Stimulated activated CD8-positive, alpha-beta memory T cell treated with anti-CD3 and anti-CD28 coated beads, Interleukin-2, amount 100 ng/mL, for 1 hour (primary cell): ENCODE measurements at places on chromosomes 1 and 21.

DNA sequence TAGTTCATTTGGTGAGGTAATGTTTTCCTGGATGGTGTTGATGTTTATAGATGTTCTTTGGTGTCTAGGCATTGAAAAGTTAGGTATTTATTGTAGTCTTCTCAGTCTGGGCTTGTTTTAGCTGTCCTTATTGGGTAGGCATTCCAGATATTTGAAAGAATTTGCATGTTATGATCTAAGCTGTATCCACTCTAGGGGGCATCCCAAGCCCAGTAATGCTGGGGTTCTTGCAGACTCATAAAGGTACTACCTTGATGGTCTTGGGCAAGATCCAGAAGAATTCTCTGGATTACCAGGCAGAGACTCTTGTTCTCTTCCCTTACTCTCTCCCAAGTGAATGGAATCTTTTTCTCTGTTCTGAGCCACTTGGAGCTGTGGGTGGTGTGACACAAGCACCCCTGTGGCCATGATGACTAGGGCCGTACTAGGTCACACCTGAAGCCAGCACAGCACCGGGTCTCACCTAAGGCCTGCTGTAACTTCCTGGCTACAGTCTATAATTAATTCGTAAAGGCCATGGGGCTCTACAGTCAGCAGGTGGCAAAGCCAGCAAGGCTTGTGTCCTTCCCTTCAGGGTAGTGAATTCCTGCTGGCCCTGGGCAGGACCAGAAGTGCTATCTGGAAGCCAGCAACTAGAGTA, 74.8 kb upstream of the PDE4B start:
- DNase-seq = no peak

DNA sequence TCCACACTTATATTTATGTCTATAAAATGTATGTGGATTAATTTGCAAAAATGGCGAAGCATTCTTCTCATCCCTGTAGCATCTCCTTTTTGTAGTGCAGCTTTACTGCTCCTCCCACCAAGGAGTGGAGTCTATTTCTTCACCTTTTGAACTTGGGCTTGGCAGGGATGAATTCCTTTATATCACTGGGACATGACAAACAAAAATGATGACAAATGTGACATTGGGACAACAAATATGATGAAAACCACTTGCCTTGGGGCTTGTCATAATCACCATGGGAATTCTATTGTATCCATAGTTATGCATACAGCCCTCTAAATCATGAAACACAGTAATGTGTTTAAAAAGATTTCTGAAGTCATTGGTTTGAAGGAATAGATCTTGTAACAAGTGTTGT, 155.0 kb downstream of the TNFSF18 start:
- no peak for DNase-seq

- no peak for DNase-seq
Observed at GRCh38 chr1:68307378-68307787, 75.1 kb upstream of the WLS start.

- DNase-seq = no peak
Observed at GRCh38 chr1:192153276-192153675, 5.0 kb upstream of the RGS18 start.

DNA sequence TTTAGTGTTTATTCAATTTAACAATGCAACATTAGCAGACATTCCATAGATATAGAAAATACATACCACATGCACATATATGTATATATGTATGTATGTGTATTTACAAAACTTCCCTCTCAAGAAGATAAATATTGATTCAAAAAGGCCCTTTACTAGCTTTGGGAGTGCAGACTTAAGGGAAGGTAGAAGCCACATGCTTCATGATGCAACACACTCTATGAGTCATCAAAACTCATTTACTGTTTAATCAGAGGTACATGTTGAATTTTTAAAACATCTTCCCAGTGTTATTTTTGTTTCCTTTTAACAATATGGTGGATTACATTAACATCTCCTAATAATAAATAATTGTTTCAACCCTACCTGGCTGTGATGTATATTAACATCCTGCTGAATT, 61.4 kb upstream of the KIRREL1 start:
- DNase-seq = no peak

DNA sequence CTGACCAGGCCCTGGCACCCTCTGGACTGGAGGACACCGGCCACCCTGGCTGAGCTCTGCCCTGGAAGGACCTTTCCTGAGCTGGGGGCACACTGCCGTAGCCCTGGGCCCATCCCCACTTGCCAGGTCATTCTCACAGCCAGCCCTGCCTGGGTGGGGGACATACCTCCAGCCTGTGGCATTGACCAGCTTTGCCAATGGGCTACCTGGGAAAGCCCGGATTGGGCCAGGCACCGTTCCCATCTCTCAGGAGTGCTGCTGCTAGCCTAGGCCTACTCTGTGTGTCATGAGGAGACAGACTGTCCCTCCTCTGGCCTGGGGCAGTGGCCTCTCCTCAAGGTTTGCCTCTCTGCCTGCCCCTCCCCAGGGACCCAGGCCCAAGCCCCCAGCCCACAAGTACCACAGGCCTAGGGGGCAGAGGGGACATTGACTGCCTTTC, 40.0 kb downstream of the COQ8A start:
- DNase-seq = no peak

DNA sequence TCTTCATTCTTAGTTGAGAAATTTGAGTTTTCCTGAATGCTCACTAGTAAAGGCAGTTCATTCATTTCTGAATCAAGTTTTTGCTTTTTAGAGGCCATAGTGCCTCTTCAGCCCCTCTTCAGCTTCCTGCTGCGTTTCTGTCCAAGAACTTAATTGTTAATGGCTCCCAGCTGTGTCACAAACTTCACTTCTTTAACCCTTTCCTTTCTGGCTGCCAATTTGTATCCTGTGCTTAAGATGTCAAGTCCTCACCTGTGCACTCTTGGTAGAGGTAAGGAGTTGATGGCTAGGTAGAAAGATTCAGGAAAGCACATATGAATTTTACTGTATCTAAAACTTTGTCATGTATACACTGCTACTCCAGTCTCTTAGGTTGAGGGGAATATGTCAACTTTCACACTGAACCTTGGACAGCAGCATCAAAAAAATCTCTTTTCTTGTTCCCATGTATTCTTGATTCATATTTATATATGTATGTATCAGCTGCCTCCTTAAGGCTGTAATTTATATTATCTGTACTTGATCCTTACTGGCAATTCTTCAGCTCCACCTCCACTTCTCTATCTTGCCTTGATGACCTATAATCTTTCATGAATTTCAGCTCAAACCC, 612.8 kb downstream of the LMO4 start:
- DNase-seq = no peak

- DNase-seq = no peak
Observed at GRCh38 chr1:1758692-1759455, 19.4 kb downstream of the NADK start.

GRCh38 chr1:26010825-26011224, 10.8 kb upstream of the EXTL1 start:
- DNase-seq = no peak

DNA sequence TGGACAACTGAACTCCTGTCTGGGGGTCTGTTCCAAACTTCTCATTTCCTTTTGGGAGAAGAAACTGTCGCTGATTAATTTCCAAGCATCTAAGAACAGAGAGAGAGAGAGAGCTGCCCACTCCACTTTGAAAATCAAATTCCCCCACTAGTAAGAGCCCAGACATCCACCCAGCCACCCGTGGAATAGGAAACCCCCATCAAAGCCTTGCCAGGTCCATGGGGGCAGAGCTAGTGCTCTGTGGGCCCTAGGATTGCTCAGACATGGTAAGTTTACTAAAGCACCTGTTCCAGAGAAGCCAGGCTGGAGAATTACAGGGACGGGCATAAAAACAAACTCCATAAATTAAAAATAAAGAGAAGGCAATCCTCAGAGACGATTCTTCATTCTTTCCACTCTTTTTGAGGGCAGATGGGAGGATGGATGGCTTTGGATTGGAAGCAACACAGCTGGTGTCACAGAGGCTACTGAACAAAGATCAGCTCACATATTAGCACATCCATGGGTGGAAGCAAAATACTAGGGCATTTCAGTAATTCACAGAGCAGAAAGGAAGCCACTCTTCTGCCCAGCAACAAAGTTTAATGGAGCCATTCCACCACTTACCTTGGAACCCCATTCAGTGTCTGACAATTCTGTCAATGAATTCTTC, 103.9 kb downstream of the COLGALT2 start:
- DNase-seq = no peak

- DNase-seq = no peak
Observed at GRCh38 chr1:86861424-86861823, 52.5 kb downstream of the SELENOF start.

- DNase-seq = peak; percentile 62
Observed at GRCh38 chr1:235093696-235094592, 34.7 kb downstream of the TOMM20 start.

DNA sequence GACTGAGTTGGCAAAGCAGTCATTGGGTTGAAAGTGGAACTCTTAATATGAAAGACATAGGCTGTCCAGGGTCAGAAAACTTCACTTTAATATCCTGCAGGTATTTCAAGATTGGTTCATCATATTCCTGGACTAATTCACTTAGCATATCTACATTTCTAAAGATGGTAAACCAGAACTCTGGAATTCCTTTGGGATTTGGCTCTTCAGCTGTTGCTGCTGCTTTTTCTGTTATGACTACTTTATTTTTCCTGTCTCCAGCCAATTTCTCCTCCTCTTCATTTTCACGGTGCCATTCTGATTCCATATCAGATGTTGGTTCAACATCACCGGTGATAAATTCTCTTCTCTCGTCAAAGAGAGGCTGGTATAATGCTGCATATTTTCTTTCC, 37.4 kb downstream of the CD58 start:
- DNase-seq = no peak

DNA sequence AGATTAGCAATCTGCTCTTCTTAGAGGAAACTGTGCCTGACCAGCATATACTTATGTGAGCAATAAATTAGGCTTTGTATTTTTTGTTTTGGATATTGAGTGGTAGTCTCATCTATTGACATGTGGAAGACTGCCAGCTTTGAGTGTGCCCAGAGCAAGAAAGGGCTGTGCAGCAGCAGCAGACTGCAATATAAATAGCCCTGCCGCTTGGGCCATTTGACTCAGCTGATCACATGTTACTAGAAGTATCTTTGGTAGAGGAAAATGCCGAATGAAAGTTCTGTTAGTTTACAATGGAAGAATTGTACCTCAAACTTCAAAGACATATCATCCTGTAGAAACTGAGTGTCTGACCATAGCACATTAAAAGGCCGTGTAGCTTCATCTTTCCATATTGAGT, 9.1 kb upstream of the PSMB2 start:
- DNase-seq = no peak

GRCh38 chr1:226097866-226098625, 35.5 kb downstream of the H3-3A start:
- no peak for DNase-seq

GRCh38 chr1:231055271-231055670, 15.2 kb upstream of the FAM89A start:
- no peak for DNase-seq

DNA sequence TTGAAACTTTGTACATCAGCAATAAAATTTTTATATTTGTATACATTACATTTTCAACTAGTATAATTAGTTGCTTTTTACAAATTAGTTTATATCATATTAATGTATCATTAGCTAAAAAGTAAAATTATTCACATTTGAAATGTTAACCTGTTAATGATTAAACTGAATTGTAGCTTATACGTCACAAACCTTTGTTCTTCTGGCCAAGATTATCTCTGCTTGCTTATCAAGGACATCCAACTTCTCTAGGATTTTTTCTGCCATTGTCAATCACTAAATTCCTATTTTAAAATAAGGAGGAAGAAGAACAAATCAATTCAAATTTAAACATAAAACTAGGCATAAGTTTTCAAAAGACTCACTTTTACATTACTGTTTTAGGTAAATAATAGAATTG, 7.8 kb downstream of the C1orf141 start:
- no peak for DNase-seq

DNA sequence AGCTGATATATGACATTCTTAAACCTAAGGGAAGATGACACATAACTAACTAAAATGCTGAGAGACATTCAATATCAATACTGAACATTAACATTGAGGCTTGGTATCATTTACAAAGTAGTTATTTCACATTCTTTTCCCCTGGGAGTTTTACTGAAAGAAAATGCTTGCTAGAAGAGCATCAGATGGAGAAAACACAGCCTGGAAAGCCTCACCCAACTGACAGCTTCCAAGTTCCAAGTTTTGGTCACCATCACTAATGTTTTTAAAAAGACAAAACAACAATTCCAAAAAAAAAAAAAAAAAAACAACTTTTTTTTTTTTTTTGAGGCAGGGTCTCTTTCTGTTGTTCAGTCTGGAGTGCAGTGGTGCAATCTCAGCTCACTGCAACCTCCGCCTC, 80.6 kb downstream of the DSCAM start:
- no peak for DNase-seq

GRCh38 chr1:158117854-158118704, 62.6 kb upstream of the CD1D start:
- DNase-seq = peak; percentile 21

GRCh38 chr1:12138196-12139168, 28.3 kb upstream of the TNFRSF1B start:
- DNase-seq = no peak

DNA sequence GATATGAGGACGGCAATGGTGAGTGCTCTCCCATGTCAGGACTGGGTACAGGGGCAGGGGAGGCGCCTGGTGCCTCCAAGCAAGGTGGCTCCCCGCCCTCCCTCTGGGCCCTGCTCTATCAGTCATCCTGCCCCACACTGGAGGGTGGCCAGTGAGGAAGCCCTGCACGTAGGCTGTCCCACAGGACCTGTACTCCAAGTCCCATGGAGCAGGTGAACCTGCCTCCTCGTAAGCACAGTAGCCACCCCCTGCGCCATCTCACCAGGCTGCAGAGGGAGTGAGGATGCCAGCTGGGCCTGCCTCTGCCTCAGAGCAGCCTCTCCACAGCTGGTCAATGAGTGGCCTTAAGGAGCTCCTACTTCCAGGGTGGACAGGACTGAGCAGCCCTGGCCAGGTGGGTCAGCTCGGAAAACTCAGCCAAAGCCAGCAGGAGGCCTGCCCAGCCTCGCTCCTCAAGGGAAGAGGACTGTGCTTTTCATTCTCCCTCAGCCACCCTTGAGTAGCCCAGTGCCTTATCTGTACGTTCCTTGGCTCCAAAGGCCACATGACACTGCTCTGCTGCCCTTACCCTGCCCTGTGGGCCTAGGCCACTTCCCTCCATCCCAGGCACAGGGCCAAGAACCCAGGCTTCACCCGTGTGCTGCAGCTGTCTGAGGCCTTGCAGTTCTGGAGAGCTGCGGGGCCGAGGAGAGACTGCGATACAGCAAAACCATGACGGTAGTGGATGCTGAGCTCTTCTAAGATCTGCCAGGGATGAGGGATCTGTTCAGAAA, 39.6 kb downstream of the SLC45A1 start:
- DNase-seq = no peak
